ENCODE measurements at places on chromosomes 2 and 18.

GRCh38 chr2:159758686-159759085, 39.3 kb downstream of the CD302 start:
- DNase-seq: no peak

GRCh38 chr2:20443276-20443920, 3.5 kb upstream of the RHOB start:
- DNase-seq: no peak

- peak; percentile 82 for DNase-seq
Observed at GRCh38 chr2:201257956-201258665, 2.2 kb upstream of the CASP8 start.

GRCh38 chr2:85475799-85476490, 57.4 kb downstream of the SH2D6 start:
- DNase-seq: no peak

DNA sequence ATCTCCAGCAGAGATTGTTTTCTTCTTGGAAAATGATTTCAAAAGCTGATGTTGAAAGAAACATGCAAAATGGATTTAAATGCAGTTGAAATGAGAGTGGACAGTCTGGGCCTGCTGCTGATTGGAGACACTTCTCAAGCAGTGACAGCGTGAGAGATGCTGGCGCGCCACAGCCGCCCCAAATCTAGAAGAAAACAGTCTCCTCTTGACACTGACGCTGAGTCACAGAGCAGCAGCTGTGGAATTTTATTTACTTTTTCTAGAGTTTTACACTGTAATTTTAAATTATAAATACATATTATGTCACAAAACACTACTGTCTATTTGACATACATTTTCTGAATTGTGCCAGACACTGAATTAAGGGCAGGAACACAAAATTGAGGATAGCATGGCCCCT, 121.8 kb upstream of the TMEM200C start:
- DNase-seq: no peak

DNA sequence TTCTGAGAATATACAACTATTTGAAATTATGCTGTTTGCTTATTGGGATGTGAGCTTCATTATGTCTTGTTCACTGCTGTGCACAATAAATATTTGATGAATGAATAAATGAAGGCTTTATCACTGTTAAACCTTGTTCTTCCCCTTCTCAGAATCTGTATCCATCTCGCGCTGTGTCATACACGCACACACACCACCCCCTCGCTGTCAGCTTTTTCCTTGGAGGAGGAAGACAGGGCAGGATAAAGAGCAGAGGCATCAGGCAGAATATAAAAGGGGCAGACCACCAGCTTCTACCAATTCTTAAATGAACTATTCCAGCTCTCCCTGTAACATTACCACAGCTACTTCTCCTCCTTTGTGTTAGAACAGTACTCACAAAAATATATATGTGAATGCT, 75.0 kb downstream of the CD226 start:
- DNase-seq: no peak

DNA sequence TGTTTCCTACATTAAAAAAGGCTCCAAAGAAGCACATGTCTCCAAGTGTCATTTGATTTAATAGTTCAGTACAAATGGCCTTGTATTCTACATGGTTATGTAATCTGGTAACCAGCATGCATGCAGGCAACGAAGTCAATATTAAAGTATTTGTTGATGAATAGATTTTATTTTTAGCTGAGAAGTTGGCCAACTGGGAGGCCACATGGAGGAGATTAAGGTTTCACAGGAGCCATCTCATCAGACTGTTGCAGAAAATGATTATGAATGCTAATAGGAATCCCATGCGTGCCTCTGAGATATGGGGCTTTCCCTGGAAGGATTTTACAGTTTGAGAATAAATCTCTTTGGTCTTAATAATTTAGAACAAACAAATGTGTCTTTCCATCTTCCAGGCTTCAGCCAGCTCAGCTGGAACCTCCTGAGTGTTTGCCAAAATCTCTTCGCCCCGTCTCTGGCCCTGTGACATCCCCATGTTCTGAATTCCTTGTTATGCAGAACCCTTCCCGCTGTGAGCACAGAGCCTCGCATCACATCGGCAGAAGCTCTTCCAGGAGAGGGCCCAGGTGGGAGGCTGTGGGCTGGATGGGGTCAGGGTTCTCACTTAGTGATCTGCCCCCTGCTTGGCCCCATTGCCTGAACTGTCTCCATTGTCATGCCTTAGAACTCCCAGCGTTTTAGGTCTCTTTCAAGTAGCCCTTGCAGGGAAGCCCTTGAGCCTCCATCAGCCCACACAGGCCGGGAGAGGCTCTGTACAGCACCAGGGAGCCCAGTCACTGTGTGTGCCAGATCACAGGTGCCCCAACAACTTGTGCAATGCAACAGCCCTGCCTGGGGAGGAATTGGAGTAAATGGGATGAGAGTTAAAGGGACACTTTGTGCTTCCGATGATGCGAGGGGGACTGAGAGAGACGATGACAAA, 190.5 kb upstream of the TWIST2 start:
- DNase-seq: no peak

DNA sequence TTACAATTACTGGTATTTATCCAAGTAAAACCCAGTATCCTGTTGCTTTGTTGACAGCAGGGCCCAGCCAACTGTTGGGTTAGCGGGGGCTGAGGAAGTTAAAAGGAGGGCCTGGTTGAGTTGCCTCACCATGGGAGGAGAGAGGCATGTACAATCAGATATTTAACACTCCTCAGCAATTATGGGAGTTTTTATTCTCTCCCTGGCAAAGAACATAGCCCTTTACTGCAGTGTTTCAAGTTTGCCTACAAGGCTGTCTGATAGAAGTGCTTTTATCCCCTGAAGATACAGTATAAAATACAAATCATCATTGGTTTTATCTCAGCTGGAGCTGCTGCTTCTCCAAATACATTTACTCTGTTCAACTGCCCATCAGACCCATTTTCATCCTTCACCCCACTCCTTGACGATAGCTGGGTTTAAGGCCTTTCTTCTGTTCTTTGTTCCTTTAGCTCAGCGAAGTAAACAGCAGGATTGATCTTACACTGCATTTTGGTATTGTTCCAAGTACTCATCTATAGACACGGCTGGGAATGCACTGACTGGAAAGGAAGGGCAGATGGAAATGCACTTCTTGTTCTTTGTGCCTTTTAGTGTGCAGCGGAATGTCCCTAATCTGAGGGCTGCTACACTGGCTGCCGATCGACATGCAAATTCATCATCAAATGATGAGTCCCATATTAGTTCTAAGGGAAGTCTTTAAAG, 402.5 kb upstream of the SPRED2 start:
- no peak for DNase-seq

DNA sequence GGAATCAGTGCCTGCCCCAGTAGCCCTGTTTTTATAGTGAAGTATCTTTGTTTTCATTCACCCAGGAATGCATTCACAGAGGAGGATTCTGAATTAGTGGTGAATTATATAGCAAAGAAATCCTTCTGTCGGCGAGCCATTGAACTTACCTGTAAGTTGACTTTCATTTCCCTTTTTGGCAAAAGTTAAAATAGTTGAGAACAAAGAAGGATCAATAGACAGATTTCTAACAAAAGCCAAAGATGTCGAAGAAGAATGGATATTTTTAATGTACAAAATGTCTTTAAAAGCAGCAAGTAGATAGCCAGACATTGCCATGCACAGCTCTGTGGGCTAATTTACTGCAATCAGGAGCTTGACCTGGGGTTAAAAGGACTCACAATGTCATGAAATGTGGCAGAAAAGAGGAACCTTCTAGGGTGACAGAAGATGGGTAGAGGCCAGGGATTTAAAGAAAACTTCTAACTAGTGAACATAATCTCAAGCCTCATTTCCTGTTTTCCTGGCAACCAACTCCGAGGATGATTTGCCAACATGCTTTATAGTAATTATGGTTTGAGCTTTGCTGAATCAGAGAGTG, 53.8 kb upstream of the TMEM87B start:
- no peak for DNase-seq

GRCh38 chr18:36526611-36527010, 229.1 kb downstream of the FHOD3 start:
- DNase-seq: no peak

DNA sequence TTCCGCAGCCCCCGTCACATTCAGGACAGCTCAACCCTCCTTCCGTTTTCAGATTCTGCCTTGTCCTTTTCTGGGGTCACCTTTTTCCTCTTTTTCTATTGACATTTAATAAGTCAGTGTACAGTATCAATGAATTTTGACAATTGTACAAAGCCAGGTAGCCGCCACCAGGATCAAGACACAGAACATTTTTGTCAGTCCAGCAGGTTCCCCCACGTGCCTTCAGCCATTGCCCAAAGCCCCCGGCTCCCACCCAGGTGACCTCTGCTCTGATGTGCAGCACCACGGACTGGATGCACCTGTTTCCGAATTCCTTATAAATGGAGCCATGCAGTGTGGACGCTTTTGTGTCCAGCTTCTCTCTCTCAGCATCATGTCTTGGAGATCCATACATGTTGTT, 30.0 kb downstream of the CROCC2 start:
- DNase-seq: no peak

DNA sequence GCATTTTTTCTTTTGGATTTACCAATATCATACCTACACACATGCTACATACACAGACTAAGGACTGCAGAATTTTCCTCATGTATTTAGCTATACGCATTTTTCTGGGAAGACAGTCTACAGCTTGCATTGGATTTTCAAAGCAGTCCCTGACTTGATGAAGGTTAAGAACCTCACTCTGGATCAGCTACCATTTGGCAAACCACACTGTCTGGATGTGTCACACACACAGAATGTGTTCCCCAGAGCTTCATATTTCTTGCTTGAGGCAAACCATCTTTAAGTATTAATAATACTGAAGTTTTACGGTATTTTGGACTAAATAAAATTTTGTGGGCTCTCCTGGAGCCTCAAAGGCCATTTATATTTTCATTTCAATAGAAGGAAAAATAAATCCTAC, 102.3 kb downstream of the TCF4 start:
- DNase-seq: no peak

DNA sequence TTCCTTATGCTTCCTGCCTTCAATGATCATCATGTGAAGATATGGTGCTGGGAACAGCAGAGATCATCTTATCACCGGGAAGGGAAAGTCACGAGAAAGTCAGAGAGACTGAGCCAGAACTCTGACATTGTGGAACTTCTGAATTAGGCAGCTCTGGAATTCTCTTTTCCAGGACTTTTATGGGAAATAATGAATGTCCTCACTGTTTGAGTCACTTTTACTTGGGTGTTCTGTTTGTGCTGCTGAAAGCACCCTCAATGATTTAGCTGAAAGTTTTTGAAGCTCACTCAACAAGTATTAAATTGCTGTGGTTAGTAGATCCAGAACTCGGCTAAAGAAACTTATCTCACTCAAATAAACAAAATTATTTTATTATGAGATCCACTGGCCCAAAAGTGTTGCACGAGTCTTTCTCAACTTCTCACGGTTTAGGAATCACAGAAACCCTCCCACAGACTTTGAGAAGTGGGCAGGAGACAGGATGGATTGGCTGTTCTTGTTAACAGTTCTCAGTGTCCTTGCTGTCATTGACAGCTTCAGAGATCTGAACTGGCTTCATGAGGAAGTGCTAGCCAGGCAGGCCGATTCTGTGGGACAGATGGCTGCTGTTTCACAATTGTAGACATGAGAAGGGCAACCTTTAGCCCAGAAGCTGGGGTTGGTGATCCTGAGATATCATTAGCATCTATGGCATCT, 26.4 kb upstream of the ATRAID start:
- no peak for DNase-seq

GRCh38 chr2:220959391-220959802, 612.7 kb downstream of the EPHA4 start:
- no peak for DNase-seq

DNA sequence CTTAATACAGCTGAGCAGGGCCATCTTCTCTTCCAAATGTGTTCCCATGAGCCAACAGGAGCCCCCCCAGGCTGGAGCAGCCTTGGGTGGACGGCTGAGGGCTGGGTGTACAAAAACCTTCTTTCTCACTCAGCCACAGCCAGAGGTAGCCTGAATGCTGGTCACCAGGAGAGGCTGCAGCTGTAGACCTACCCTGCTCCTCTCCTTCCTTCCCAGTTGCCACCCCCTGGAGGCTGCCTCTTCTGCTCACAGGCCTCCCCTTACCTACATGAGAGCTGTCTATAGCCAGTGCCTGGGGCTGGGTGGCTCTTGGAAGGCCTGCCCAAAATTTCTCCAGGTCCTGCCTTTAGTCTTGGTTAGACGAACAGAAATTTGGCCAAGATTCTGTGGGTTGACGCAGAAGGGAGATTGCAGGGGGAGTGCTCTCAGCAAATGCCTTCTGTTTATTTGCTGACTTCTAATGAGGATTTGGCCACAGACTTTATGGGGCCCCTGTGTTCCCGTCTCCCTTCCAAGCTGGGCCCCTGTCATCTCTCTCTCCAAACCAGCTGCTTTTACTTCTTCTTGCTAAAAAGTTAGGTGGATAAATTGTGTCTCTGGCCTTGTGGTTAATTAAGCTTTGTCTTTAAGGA, 18.3 kb downstream of the CELF4 start:
- no peak for DNase-seq

GRCh38 chr2:18833941-18834340, 244.6 kb upstream of the NT5C1B start:
- DNase-seq: no peak

DNA sequence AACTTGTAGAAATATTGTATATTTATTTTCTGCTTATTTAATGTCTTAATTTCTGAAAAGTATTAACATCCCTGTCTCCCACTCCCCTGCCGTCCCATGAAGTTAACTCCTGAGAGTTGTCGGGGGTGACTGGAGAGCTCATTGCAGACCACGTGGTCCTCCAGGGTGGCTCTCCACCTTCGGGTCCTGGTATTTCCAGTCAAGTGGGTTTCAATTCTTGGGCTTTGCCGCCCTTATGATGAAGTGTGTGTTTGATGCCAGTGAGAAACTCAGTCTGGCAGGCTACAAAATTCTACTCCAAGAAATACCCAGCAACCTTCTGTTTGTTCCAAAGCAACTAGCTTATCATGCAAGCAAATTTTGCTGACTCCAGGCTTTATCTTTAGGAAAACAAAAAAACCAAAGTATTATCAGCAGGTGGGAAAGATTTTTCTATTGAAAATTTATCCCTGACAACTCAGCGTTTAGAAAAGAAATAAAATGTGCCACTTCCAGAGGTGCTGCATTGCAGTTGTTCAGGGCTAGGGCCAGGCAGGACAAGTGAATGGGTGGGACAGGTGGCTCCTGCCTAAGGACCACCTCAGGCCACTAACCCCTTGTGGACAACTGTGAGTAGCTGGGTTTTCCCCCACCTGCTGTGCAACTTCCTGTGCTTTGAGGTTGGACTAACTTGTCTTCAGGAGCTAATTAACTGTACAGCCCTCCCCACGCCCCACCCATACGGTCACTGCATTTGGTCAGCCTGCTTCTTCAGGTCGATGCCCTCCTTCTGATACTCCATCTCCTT, 46.6 kb downstream of the BCL2L11 start:
- no peak for DNase-seq
